ENCODE measurements at places on chromosomes 1 and 21. TPM values are rescaled to one million over a fixed set of nuclear protein-coding genes. Genes with fewer than 3 reads are reported as not detected.

DNA sequence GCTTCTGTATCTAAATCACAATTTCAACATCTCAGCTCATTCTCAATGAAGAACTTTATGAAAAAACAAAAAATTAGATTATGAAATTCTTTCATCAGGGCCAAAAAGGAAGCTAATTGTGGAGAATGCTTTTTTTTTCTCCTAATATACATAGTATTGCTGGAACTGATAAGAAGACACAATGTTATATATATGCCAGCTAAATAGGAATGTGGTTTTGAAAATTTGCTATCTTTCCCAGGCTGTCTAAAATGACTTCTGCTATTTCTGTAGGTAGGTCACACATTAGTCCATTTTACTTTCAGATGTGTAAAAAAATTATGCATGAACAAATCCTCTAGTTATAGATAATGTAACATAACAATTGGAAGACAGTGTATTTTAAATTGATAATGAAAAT, 732.9 kb downstream of the RWDD3 start:
- no peak for DNase-seq

DNA sequence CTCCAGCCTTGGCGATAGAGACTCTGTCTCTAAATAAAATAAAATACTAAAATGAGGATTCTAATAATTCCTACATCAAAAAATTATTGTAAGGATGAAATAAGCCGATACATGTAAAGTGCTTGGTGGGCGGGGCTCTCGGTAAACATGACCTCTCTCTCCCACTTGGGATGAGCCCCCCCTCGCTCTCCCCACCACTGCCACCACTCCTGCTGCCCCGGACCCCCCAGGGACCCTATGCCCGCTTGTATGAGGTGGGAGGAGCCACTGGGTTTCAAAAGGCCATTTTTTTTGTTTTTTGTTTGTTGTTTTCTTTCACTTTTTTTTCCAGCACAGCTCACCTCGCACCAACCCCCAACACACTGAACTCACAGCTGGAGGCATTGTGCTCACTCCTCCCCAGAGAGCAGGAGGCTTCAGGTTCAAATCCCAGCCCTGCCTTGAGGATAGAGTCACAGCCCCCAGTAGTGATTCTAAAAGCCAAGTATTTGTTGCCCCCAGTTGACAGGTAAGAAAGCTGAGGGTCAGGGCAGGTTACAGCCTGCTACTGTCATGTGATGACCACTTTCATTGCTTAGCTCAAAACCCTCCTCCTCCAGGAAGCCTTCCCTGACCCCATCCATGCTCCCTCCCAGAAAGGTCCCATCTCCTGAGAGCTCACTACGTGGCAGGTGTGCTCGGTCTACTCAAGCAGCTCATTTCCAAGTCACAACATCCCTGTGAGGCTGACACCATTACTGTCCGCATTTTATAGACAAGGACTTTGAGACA, 4.2 kb downstream of the SDC3 start:
- no peak for DNase-seq

DNA sequence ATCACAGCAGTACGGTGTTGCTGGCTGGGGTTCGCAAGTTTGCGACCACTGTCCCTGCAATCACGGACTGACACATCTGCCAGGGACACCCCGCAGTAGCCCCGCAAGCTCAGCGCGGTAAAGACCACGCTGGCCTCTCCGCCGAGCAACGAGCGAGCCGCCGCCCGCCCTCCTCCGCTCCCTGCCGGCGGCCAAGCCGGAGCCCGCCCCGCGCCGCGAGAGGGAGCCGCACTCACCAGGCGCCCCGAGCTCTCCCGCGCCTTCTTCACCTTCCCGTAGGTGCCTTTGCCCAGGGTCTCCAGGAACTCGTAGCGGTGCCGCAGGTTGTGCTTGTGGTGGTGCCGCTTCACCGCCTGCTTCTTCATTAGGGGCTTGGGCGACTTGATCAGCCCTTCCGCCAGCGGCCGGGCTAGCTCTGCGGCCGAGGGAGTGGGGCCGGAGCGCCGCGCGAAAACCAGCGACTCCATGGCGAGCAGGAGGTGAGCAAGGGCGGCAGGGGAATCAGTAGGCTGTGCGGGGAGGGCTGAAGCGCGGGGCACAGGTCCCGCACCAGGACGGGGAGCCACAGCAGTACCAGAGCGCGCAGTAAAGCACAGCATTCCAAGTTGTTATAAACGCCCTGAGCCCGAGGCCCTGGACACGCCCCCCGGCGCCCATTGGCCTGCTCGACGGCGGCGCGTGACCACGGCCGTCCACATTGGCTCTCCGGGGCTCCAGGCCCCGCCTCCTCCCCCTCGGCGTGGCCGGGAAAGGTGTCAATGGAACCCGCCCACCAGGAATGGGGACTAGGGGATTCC, at the start of gene NUAK2:
NUAK2 (minus strand) TSS at position 584 of the 797 bp plus-strand sequence; CDS start at position 467, 117 bp downstream.
- no peak for DNase-seq

GRCh38 chr21:14901482-14901958, 163.3 kb downstream of the NRIP1 start:
- DNase-seq, result no peak

- no peak for DNase-seq
Measured at GRCh38 chr1:241730031-241730430, 78.0 kb downstream of the WDR64 start.

The SPRR1B gene
- total RNA-seq, result not detected

The GNPAT gene
- 41.7 TPM for total RNA-seq

- no peak for DNase-seq
Measured at GRCh38 chr1:204924013-204924759, 53.5 kb downstream of the NFASC start.

GRCh38 chr1:96966536-96967138, 245.1 kb downstream of the PTBP2 start:
- DNase-seq, result peak; percentile 47

The RYR2 gene
- not detected for total RNA-seq

- DNase-seq, result no peak
Measured at GRCh38 chr1:36322041-36322785, 1.2 kb downstream of the EVA1B start.

- DNase-seq, result no peak
Measured at GRCh38 chr1:220797553-220797952, 10.8 kb downstream of the MTARC1 start.

DNA sequence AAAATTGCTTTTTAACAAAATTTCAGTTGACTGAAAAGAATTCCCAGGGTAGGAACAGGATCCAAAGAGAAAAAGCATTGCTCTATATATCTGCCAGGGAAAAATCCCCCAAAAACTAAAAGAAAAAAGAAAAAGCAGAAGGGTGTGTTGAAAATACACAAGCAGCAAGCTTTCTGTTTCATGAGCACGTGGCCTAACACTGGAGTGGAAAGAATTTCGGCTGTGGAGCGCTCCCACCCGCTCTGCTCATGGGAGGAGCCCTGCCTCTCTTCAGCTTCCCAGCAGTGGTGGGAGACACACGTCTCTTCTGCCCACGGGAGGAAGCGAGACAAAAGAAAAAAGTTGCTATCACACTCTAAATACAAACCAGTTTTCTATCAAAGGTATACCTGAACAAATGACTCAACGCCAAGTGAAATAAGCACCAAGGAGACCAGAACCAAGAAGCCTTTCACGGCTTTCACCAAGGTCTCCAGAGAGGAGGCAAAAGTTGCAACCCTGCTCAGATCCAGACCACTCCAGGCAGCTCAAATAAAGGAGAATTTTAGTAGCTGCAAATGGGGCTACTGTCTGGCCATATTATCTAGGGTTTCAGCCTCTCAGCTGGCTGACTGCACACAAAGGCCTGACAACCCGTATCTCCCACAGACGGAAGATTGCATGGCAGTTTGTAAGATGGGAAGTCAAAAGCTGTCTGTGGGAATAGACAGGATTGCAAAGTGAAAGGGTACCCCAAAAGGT, 29.5 kb upstream of the ZNF496 start:
- no peak for DNase-seq

- no peak for DNase-seq
Measured at GRCh38 chr1:62327360-62328055, 8.3 kb upstream of the KANK4 start.

GRCh38 chr1:42037586-42037985, 115.6 kb upstream of the GUCA2B start:
- DNase-seq, result no peak

The OR14K1 gene
- total RNA-seq, result not detected

The VSIG8 gene
- not detected for total RNA-seq

DNA sequence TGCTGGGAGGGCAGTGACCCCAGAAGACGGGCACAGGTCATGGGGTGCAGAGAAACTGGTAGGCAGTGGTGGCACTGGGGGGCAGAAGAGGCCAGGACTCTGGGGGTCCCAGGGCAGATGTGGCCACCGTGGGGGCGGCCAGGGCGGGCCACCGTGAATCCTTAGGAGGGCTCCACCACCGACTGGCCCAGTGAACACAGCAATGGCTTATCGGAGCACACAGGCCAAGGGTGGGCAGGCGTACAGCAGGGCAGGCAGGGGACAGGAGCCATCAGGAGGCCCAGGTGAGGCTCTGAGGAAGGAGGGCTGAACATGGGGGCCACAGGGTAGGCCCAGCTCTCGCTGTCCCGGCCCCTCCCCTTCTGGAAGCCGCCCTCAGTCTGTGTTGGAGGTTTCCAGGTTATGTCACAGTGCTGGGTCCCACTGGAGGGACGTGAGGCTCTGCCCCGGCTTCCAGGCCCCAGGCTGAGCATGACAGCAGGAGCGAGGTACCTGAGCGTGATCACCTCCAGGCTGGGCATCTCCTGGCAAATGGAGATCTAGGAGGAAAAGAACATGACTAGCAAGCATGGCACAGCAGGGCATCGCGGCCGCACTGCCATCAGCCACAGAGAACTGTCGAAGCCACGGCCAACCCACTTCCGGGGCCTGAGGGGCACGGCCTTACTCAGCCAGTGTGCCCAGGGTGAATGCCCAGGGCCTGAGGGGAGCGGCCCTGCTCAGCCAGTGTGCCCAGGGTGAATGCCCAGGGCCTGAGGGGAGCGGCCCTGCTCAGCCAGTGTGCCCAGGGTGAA, 3.7 kb downstream of the CFAP410 start:
- DNase-seq, result no peak

The FCER1G gene
- total RNA-seq, result not detected

DNA sequence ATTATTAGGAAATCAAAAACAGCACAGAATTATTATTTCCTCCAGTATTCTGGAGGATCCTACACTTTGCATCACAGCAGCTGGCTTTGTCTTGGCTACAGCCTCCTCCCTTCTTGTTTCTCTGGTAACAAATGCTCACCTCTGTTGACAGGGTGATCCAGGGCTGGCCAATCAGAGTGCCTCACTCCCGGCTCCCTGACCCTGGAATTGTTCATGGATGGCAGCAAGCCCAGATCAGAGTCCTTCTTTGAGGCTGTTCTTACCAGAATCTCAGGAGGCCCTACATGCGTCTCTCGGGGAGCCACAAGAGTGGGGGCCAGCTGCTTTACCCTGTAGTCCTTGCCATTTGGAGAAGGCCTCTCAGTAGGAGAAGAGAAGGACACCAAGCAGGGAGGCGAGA, 48.4 kb upstream of the IGSF5 start:
- no peak for DNase-seq

DNA sequence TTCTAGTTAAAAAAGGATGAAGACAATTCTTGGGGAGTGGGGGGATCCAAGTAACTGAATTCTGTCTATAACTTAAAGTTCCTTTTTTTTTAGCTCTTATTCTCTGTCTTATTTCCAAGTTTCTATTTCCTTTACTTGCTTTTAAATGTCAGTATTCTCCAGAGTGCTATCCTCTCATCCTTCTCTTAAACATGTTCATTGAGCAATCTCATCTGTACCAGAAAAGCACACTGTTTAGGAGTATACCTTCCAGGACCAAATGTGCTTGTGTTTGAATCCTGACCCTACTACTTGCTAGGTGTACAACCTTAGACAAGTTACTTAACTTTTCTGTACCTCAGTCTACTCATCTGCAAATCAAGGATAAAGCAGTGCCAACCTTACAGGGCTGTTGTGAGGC, 50.1 kb downstream of the AKT3 start:
- no peak for DNase-seq

DNA sequence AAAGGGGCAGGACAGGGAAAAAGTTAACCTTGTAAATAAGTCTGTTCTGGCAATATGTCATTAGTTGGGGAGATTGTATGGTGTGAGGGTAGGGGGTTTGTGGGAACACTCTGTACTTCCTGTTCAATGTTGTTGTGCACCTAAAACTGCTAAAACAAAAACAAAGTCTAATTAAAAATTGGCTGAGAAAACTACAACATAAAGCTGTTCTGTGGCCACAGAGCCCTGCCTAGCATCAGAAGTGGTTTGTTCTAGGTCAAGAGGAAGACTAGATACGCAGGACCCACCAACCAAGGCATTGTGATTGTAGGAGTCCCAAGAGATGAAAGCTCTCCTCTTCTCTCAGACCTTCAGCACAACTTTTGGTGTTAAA, 81.0 kb upstream of the LRRC8D start:
- DNase-seq, result no peak

The KIF26B gene
- 4.0 TPM for total RNA-seq

The ADGRB2 gene
- 1.6 TPM for total RNA-seq

All from glomerular endothelial cell (primary cell).